ENCODE measurements at places on chromosomes 7 and 10.

- no peak for DNase-seq
Observed at GRCh38 chr7:69256634-69257081, 341.6 kb upstream of the AUTS2 start.

GRCh38 chr7:107564553-107565298 is 955 bp downstream of the DUS4L start:
- DNase-seq: no peak

DNA sequence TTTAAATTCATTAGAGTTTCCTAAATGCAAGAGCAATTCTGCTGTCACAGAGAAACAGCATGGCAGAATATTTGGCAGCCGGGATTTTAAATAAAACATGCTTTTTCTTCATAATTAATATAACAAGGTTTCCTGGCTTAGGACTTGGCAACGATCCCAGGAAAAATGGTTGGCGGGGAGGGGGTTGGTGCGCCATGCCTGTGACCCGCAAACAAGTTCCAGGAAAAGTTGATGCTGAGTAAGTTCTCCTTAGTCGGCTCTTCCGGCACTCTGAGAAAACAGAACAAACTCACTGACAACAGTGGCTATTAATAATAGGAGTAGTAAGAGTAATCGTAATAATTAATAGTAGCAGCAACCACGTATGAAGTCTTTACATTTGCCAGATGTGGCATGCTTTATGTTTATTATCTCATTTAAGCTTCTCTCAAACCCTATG is 4.6 kb downstream of the HABP2 start:
- no peak for DNase-seq

DNA sequence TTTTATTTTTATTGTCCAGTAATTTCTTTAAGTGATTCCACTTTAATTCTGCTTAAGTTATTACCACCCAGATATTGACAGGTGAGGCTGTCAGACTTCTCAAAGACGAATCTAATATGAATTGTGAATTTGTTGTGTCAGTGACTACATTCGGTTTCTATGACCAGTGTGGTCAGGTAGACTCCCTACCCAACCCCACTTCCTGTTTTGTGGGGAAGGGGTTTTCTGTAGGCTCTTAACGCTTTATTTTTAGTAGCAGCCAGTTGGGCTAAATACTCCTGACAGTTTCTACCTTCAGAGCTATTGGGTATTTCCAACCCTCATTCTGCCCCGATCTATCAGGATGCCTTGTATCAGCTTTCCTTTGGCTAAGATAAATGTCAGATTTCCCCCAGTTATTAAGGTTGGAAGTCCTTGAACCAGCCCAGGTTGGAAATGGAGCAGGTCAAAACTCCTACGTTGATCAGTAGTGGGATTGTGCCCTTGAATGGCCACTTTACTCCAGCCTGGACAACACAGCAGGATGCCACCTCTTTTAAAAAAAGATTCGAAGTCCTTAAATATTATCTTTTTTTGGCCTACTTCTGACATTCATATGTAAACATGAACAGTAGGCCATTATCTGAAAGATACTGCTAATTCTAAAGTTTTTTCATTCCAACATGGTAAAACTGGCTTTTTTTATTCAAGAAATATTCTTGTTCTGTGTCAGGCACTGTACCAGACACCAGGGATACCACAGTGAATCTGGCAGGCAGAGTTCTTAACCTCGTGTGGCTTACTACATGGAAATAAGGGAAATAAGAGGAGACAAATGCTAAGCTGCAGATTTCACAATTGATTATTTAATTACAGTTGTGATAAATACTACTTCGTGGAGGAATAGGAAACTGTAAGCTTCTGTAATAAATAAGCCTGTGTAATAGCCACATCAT is 133.3 kb upstream of the SAMD8 start:
- no peak for DNase-seq

- DNase-seq: no peak
Observed at GRCh38 chr7:76155938-76156337, 45.8 kb upstream of the SRRM3 start.

GRCh38 chr7:1948301-1948796 is 278.3 kb downstream of the ELFN1 start:
- DNase-seq: no peak

GRCh38 chr10:8187171-8187666 is 132.7 kb downstream of the GATA3 start:
- DNase-seq: no peak

- DNase-seq: no peak
Observed at GRCh38 chr7:101179117-101179516, 976 bp downstream of the NAT16 start.

- DNase-seq: no peak
Observed at GRCh38 chr7:67764289-67764688, 767.7 kb downstream of the TYW1 start.

DNA sequence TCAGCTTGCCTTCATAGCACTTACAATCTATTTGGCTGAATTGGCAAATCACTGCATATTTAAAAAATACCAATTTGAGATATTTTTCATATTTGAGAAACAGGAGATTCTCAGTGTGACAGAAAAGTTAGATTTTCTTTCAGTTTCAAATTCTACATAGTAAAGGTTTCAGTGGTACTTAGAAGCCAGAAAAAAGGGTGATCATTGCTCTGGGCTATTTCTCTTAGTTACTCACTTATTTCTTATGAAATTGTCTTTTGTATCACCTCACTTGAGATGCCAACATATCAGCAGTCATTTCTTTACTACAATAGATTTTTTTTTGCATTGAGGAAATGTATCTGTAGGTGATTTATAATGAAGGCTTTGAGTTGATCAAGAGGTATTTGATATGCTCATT is 478.2 kb downstream of the GATA3 start:
- no peak for DNase-seq

- no peak for DNase-seq
Observed at GRCh38 chr7:114997487-114998404, 75.9 kb downstream of the MDFIC start.

DNA sequence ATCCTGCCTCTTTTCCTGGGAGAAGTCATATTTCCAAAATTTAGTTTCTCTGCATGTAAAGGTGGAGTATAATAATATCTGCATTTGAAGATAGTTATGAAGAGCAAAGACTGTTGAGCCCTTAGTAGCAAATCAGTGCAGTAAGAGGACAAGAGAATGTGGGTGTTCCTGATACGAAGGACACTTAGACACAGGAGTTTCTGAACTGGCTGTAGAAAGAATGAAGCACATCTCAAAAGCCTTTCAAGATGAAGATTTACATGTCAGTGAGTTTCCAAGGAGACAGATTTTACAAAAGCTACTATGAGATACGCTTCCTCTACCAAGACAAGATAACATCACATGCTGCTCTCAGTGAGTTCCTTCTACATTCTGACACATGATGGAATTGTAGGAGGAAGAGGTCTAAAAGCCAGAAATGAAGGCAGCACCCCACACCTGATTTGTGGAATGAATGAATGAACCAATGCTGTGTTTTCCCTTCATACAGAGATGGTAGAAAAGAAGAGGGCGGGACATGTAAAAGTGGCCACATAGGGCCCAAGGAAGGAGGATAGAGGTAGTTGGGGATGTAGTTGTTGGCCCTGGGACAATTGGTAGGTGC is 173.6 kb upstream of the PDE1C start:
- DNase-seq: no peak

DNA sequence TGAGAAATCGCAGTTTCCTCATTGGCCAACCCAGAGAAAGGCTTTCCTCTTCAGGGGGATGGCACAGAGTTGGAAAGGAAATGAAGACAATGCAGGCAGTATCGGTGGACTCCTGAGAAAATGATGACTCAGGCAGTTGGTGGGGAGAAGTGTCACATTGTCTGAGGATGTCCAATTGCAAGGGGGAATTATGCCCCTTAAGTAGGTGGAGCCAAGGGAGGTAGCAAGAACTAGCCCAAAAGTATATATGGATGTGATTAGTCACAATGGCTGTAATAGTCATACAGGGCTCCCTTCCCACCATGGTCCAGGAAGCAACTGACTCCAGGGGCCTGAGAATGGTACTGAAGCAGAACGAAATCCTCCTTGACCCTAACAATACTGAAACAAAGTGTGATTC is 58.3 kb upstream of the EGFR start:
- no peak for DNase-seq

DNA sequence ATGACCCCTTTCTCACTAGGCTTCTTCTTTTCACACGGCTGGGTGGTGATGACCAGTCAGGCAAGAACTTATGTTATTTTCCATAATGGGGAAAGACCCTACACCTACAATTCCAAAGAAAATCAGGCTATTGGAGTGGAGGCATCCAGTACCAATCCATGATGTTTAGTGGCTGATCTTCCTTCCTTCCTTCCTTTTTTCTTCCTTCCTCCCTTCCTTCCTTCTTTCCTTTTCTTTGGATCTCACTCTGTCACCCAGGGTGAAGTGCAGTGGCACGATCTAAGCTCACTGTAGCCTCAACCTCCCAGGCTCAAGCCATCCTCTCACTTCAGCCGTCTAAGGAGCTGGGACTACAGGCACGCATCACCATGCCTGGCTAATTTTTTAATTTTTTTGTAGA is 2.5 kb downstream of the RGS10 start:
- DNase-seq: no peak

DNA sequence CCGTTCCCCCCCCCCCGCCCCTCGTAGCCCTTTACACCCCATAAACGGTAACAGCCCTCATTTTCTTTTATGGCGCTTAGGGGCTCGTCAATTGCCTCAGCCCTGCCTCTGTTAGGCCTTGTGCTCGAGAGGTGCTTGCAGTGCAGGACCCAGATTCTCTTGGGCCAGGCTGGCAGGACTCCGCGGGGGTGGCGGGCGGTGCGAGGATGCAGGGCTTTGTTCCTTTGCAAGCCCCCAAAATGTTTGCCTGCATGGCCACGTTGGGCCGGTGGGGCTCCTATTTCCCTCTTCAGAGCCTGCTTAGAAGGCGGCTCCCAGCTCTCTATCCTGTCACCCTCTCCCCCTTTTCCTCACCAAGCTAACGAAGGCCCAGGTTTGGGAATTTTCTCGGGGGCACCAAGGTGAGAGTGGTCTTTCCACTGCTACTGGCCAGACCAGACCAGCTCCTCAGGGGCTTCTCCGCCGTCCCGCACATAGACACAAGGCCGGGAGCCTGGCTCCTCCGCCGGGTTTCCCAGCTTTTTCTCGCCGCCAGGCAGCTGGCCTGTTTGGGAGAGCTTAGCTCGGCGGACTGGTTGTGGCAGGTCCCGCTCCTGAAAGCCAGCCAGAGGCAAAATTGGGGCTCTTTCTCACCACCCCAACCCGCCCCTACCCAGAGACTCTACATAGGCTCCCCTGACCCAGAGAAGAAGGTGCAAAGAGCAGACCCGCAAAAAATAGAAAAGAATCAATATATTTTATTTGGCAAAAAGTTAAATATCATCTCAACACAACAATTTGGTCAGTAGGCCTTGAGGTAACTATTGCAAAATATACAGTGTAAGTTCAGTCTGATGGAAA is 3.4 kb downstream of the HOXA9 start:
- no peak for DNase-seq

- no peak for DNase-seq
Observed at GRCh38 chr10:112813866-112814591, 136.0 kb upstream of the TCF7L2 start.

DNA sequence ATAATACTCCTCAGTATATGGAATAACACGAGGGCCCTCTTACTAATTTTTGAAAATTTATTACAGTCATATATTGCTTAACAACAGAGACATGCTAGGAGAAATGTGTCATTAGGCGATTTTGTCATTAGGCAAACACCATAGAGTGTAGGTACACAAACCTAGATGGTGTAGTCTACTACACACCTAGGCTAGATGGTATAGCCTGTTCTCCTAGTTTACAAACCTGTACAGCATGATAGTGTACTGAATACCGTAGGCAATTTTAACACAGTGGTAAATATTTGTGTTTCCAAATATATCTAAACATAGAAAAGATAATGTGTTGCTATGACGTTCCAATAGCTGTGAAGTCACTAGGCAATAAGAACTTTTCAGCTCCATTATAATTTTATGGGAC is 12.8 kb downstream of the OR2F1 start:
- DNase-seq: no peak

DNA sequence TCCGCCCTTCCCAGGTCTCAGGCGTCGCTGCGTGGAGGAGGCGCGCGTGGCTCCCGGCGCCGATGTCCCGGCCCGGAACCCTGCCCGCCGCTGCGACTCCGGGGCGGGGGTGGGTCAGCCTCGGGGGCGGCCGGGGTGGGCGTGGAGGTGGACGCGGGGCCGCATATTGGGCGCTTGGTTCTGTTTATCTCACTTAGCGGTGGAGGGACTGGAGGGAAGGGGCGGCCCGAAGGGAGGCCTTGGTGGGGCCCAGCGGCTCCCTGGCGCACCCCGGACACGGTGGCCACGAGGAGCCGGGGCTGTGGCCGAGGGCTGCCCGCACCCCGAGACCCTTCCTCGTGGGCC is 8.6 kb downstream of the UNCX start:
- DNase-seq: no peak

DNA sequence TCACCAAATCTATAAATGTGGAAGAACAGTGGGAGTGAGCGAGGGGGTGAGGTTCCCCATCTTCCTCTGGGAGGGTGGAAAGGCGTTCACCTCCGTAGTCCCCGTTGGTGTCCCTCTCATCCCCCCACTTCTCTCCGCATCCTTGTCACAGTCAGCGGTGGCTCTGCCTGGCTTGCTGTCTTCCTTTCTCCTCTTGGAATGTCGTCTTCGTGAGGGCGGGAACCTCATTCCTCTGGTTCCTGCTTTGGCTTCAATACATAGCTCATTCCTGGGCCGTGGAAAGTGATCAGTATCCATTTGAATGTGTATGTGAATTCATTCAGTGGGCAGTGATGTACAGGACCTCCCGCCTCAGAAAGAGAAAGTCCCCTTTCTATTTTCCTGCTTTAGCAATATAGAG is 289.4 kb downstream of the CAMK1D start:
- no peak for DNase-seq

- DNase-seq: no peak
Observed at GRCh38 chr10:35579116-35579515, 26.0 kb upstream of the GJD4 start.

DNA sequence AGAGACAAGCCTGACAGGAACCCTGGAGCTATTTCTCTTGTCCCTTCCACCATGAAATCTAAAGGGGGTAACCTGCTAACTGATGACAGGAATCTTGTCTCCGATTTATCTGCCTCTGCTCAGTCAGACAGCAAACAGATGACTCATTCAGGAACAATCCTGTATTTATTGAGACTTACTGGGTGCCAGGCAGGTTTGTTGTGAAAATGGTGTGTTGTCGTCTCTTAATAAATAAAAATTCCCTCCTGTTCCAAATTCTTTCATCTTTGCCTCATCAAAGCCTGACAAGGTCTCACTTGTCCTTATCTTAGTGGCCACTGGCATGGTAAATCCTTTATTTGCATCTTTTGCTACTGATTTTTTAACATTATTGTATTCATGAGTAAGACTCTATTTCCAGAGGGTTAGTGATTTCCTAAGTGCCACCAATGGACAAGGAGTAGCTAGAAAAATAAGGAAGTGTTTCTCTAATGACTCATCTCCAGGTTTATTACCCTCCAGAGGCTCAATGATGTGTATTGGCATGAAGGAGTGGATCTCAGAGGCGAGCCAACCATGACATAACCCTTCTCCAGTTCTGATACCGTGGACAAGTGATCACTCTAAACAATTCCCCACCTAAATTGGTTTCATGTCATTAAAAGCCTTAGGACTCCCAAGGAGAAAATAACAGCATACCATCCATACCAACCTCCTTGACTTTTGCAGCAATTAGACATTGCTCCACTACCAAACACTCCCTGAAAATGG is 724.0 kb downstream of the GRID1 start:
- DNase-seq: no peak
